ENCODE measurements at places on chromosomes 1 and 21. TPM values are rescaled to one million over a fixed set of nuclear protein-coding genes. Genes with fewer than 3 reads are reported as not detected.

TAF1A gene
- polyA plus RNA-seq = 4.9 TPM

DNAJB4 gene
- polyA plus RNA-seq = 51.6 TPM

JAM2 gene
- polyA plus RNA-seq = 7.2 TPM

TRIM46 gene
- 3.8 TPM for polyA plus RNA-seq

KRTAP13-2 gene
- not detected for polyA plus RNA-seq

PM20D1 gene
- 0.09 TPM for polyA plus RNA-seq

HSD3B1 gene
- polyA plus RNA-seq = not detected

RASSF5 gene
- 2.4 TPM for polyA plus RNA-seq

BMP8A gene
- not detected for polyA plus RNA-seq

NLRP3 gene
- 0.06 TPM for polyA plus RNA-seq

OR2T11 gene
- polyA plus RNA-seq = not detected

C1orf226 gene
- 0.11 TPM for polyA plus RNA-seq

FAM78B gene
- 0.05 TPM for polyA plus RNA-seq
